Iris pigment epithelial cell (primary cell): ENCODE measurements at places on chromosomes 4 and X.

DNA sequence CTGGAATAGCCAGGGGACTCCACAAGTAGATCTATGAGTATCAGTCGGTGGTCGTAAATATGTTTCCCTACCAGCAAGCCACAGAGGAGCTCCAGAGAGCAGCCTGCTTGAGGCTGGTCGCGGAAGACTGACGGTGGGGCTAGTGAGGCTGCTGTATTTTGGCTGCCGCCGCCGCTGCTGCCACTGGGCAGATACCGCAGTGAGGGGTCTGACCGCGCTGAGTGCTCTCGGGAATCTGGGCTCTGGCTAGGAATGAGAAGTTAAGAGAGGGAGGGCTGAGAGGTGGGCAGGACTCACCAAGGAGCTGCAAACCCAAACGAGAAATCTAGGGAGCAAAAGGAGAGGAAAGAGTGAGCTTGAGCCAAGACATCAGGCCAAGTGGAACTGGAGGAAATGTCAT lies at the start of gene EXOC1L:
EXOC1L (plus strand) TSS at position 157 of the 400 bp plus-strand sequence; CDS start at position 394, 237 bp downstream.
- peak; percentile 2 for DNase-seq

- DNase-seq, result peak; percentile 11
Observed at GRCh38 chr4:74266081-74266480, 42.2 kb upstream of the EPGN start.

- DNase-seq, result no peak
Observed at GRCh38 chr4:114043116-114043515, 63.7 kb upstream of the ARSJ start.

GRCh38 chrX:153869473-153870287 lies 16.3 kb downstream of the L1CAM start:
- no peak for DNase-seq

DNA sequence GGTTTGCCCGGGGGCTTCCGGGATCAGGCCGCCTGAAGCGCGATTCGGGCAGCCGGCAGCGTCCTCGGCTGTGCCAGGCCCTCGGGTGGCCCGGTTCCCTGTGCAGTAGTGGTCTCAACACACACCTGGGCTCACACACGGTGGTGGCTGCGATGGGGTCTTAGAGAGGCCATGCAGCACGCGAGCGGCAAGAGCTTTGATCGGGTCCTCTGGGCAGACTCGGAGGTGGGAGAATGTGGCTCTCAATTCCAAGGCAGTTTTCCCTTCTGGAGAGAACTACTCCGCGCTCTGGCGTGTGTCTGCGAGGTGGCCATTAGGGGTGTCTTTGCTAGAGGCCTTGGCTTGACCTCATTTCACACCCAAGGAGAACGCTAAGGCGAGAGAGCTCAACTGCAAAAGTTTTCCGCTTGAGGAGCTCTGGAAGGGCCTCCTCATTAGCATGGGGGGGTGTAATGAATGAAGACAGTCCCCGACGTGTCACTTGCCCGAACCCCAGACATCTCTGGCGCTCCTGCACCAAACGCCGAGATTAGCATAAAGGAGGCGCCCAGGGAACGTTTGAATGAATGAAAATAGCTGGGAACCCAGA lies 771 bp upstream of the RBPJ start:
- peak; percentile 55 for DNase-seq

GRCh38 chr4:14168919-14169318 lies 541.4 kb upstream of the BOD1L1 start:
- peak; percentile 87 for DNase-seq

DNA sequence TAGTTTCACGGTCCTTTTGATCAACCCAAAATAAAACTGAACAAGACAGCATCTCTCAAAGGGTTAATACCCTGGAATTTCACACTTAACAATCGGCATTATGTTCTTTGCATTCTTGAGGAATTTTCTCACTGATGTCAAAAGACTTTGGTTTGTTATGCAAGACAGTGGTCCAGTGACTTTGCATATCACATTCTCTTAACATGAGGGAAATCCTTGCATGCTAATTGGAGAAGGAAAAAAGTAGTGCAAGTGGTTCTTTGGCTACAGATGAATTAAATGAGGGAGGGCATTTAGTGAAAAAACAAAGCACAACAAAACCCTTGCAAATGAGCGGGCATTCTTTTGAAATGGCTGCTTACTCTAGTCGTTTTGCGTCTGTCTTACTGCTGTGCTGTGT lies 105.1 kb upstream of the LIMCH1 start:
- peak; percentile 94 for DNase-seq

DNA sequence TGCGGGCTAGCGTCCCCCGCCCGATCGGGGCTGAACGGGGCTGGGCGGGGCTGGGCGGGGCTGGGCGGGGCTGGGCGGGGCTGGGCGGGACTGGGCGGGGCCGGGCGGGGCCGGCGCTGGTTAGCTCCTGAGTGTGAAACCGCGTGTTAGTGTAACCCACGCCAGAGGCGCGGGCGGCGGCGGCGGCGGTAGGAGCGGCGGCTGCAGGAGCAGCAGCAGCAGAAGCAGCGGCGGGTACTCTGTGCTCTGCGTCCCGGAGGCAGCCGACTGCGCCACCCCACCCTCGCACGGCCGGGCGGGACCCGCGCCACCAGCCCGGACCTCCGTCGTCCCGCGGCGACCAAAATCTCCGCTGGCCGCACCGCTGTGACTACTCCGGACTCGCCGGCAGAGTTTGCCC lies 128.1 kb downstream of the LAS1L start:
- no peak for DNase-seq

- DNase-seq, result no peak
Observed at GRCh38 chr4:111693758-111694157, 451.5 kb upstream of the FAM241A start.

DNA sequence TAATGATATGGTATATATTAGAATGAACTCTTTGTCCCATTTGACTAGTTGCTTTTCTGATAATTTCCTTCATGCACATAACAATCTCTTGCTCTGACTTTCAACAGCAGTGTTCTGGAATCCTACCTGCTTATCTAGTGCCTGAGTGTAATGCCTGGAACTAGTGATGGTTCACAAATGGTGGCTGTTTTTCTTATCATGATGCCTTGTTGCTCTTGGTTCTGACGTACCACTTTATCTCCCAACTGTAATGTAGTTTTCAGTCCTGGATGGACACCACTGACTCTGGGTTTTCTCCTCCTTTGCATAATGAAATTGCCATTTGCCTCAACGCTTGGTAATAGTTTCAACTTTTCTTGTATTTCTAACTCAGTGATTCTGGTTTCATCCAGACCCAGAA lies 25.5 kb upstream of the LUZP4 start:
- no peak for DNase-seq

DNA sequence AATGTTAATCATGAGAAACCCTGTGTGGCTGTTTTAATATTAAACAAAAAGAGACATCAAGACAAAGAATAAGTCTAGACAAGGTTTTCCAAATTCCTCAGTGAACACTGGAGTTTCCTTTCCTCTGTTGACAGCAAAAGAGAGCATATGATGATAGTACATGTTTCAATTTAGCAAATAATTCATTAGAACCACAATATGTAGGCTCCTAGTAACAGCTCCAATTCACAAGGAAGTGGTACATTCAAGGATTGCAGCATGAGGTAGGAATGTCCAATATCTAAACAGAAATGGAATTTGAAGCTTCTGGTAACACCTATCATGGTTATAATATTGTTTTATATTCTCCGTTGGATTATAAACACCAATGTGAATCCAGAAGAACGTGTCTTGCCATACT lies 203.8 kb upstream of the TECRL start:
- no peak for DNase-seq

- no peak for DNase-seq
Observed at GRCh38 chr4:157075401-157075800, 549 bp upstream of the GLRB start.

DNA sequence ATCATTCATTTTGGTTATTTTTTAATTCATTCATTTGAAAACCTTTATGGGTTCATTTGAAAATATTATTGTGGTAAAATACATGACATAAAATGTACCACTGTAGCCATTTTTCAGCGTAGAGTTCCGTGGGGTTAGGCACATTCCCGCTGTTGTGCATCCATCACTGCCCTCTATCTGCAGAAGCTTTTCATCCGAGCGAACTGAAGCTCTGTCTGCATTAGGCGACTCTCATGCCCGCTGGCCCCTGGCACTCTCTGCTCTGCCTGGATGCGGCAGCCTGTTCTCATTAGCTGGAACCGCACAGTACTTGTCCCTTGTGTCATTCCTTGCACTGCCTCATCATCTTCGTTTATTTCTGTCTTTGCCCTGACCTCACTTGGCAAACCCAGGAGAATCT lies 17.5 kb downstream of the CFAP99 start:
- no peak for DNase-seq

DNA sequence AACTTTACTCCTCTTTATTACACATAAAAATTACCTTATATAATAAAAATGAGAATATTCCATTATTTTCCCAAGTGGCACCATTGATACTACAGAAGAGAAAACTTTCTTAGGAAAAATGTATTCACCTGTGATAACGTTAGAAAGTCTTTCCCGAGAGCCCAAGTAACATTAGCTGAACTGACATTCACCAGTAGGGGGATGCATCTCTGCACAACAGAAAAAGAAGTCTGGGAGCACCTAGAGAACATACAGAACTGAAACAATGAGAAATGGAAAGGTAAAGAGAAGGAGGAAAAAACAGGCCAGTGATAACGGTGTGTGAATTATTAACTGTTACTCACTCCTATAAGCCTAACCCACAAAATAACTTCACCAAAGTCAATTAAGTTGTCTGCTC lies 423.3 kb downstream of the CENPC start:
- no peak for DNase-seq

- DNase-seq, result peak; percentile 70
Observed at GRCh38 chrX:119693040-119693995, at the start of gene SEPTIN6. Gene SEPTIN6, minus strand, starts transcription at chrX:119693168. Its CDS starts 63 bp downstream, at chrX:119693105.

- no peak for DNase-seq
Observed at GRCh38 chr4:55637272-55637820, 1.2 kb upstream of the NMU start.

DNA sequence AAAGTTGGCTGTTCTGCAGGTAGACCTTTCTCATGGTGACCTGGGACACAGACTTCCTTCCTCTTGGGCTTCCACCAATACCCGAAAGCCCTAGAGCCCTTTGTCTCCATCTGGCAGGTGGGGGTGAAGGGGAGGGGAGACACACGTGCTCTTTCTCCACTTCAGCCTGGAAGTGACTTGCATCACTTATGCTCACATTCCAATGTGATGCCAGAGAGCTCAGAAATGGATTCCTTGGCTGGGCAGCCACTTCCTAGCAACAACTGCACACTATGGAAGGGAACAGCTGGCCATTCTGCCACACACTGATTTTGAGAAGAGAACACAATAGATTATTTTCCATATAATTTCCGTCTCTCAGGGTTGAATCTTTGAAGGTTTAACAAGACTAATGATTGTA lies 36.3 kb downstream of the C4orf51 start:
- DNase-seq, result peak; percentile 37
